Kidney capillary endothelial cell (primary cell): ENCODE measurements at places on chromosomes 7 and 10.
A peak's percentile ranks its signal among the peaks of the same experiment; 100 is the strongest.

GRCh38 chr7:129751916-129752315, 140.4 kb downstream of the NRF1 start:
- no peak for DNase-seq

- DNase-seq: peak; percentile 44
Measured at GRCh38 chr7:131424219-131424822, 96.6 kb downstream of the MKLN1 start.

DNA sequence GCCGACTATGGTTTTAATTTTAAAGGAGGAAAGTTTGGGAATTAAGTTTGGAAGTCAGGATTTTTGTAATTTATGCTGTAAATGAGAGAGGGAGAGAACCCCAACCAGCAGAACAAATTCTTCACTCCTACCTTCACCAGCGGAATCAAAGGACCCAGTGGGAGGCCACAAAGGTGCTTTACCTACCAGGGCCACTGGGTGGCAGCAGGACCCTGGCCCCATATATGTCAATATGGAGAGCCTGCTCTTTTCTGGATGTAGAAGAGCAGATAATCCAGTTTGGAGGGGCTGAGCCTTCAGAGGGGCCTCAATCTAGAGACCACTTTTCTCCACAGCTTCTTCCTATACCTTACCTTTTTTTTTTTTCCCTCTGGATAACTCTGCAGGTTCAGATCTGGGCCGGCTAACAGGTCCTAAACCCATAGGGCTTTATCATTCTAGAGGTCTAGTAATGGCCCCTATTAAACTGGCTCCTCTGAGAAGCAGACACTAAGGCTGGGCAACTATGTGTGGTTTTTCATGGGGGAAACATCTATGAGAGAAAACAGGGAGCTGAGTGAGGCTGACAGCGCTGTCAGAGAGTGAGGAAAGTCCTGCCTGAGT, 8.5 kb upstream of the SCD start:
- DNase-seq: peak; percentile 55

DNA sequence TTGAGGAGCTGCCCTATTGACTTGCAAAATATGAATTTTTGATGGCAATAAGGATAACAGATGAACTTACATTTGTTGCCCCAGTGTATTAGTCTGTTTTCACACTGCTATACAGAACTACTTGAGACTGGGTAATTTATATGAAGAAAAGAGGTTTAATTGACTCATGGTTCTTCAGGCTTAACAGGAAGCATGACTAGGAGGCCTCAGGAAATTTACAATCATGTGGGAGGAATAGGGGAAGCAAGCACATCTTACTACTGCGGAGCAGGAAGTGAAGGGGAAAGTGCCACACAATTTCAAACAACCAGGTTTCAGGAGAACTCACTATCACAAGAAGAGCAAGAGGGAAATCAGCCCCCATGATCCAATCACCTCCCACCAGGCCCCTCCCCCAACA, 57.9 kb downstream of the ZNF22 start:
- DNase-seq: peak; percentile 78

DNA sequence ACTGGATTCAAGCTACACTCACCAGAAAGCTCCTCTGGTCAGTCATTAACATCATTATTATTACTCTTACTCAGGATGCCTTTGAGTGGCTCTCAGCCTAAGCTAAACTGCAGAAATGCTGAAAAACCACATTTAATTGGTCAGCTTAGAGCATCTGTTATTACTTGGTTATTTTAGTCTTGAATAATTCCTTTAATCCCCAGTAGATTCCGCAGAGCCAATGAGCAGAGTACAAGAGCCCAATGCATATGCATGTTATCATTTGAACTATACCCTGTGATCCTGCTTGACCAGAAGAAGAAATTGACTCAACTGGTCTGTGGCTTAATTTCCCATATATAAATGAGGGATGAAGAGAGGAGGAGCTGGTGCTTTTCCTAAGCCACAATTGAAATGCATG, 417.6 kb upstream of the C7orf33 start:
- DNase-seq: no peak

- no peak for DNase-seq
Measured at GRCh38 chr7:138246428-138246827, 170.2 kb downstream of the AKR1D1 start.
